GM12864 (cell line): ENCODE measurements at places on chromosomes 3 and 15.

GRCh38 chr15:86830304-86830703, 750.6 kb downstream of the AGBL1 start:
- DNase-seq = no peak

DNA sequence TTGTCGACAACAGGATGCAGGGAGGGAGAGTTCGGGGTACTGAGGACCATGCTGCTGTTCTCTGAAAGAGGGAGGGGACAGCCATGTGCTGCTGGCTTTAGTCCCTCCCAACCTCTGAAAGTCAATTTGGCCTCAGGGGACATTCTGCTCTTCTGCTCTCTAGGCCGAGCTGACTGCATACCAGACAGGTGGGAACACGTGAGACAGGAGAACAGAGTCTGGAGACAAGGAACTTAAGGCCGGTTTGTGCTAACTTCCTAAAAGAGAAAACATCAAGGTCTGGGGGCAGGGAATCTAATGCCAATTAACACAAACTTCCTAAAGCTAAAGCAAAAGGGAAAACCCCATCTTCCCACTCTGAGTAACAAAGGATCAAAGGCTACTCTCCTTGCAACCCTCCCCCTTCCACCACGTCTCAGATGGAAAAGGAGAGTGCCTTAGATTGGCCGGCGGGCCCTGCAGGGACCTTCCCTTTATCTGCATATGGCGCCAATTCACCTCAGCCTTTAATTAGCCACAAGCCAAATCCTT, 41.0 kb downstream of the SLCO2A1 start:
- no peak for DNase-seq

GRCh38 chr3:44468572-44469520, 8.6 kb downstream of the ZNF445 start:
- no peak for DNase-seq

DNA sequence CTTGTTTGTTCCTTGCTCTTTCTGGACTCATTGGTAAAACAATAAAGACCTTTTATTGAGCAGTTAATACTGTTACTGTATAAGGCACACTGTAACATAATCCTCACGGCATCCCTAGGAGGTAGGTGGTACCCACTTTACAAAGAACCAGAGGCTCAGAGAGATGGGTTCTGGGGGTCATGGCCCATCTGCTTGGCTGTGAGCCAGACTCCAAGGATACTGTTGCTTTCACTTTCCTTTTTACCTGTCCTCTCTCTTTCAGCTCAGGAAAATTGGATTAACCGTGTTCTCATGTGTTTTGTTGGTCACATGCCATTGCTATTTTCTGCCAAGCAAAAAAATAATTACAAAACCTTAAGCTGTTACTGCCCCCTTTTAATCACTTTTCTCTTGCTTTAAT, 34.8 kb upstream of the FILIP1L start:
- DNase-seq = no peak

GRCh38 chr3:152147748-152148147, 121.0 kb upstream of the MBNL1 start:
- DNase-seq = no peak

DNA sequence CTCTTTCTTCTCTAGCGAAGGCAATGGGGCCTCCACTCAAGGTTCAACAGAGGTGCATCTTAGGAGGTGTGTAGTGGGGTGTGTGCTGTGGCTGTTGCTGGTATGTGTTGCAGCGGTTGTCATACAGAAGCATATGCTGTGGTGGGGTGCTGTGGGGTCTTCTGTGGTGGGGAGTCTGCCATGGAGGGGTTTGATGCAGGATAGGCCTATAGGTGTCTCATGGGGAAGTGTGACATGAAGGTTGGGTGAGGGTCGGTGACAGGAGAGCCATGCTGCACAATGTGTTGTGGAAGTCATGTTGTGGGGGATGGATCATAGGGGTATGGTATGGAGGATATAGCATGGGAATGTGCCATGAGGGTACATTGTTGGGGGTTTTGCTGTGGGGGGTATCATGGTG, 20.3 kb downstream of the NMNAT3 start:
- no peak for DNase-seq

DNA sequence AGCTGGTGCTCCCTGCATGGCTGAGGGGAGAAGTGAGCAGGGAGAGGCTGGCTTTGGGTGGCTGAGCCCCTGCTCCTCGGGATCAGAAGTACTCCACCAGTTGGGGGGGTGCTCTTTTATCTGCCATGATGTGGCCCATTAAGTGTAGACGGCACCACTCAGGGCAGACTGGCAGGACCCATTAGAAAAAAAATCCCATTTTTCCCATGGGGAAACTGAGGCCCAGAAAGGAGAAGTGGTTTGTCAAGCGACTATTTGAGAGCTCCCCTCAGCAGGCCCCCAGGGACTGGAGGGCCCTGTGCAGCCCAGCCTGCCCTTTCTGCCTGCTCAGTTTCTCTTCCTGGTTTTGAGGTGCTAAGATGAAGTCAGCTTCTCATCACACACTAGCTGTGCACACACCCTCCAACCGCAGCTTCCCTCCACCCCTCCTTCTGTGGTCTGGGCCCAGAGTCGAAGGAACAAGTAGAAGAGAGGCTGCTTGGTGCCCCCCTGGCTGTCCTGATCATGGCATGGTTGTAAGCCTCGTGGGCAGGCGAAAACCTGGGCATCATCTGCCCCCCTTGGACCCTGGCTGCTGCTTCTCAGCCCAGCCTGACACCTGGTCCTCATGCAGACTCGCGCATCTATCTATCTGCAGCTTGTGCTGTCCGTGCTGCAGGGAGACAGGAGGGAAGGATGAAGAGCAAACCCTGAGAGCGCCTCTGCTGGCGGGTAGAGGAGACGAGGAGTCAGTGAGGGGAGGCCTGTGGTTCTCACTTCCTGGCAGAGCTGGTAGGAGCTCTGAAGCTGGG, 5.6 kb downstream of the CSK start:
- peak; percentile 96 for DNase-seq

GRCh38 chr15:44676676-44677075, 13.2 kb upstream of the SPG11 start:
- no peak for DNase-seq

GRCh38 chr3:26630669-26631389, 8.3 kb downstream of the LRRC3B start:
- no peak for DNase-seq

DNA sequence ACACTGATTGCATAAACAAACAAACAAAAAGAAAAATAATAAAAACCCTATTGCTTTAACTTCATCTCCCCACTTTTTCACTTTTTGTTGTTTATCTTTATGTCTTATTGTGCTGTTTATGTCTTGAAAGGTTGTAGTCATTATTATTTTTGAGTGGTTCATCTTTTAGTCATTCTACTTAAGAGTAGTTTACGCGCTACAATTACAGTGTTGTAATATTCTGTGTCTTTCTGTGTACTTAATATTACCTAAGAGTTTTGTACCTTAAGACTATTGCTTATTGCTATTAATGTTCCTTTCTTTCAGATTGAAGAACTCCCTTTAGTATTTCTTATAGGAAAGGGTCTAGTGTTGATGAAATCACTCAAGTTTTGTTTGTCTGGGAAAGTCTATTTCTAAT, 28.1 kb downstream of the TM4SF18 start:
- DNase-seq = no peak

DNA sequence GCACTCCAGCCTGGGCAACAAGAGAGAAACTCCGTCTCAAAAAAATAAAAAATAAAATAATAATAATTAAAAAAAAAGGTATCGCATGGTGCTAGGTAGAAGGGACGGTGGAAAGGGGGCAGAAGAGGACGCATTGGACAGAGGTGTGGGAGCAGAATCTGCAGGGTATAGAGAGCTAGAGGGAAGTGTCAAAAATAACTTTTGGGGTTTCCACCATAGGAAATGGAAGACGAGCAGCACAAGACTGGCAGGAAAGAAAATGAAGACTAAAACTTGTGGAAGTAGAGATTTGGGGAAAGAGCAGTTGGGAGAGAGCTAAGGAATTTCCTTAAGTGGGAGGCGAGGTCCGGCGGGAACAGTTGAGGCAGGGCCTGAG, 585 bp upstream of the MKRN2 start:
- no peak for DNase-seq

- no peak for DNase-seq
Observed at GRCh38 chr3:135851201-135852081, 114.1 kb upstream of the PPP2R3A start.

DNA sequence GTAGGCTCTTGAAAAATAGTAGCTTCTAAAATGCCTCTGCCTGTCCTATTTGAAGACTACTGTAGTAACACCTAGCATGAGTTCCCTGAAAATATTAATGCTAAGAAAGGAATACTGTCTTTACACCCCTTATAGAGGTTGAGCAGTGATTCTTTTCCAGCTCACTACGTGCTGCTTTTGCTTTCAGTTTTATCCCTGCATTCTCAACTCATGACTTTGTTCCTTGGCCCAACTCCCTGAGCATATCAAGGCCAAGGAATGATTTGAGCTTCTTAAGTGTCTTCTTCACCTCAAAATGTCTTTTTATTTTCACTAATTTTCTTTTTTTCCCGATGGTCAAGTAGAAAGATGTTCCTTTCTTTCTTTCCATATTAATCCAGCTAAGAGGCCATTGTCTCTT, 16.5 kb upstream of the P2RY13 start:
- no peak for DNase-seq

DNA sequence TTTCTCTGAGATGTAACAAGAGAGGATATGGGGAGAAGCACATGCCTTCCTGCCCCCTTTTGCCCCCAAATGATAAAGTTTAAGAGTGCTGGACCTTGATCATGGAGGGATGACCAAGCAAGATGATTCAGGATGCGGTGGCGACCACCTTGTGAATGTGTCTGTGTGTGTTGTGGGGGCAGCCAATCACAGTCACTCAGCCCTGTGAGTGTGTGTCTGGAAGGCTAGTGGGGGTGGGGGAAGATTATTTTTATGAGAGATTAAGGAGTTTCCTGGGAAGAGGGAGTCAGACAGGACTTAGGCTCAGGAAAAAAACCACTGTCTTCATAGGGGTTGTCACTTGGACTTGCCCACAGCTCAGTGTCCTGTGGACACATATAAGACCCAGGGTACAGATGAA, 57.8 kb upstream of the KY start:
- no peak for DNase-seq

DNA sequence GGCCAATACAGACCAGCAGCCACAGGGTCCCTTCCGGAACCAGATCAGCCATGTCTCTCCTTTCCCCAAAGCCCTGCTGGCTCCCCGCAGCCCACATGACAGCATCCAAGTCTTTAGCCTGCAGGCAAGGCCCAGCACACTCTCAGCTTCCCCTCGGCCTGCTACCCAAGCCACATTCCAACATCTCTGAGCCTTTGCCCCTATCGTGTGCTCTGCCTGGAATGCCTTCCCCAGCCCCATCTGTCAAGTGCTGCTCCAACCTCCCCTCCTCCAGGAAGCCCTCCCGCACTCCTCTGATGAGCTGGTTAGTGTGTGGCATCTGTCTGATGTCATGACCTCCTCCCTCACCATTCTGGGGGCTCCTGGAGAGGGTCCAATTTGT, 8.5 kb downstream of the PLXND1 start:
- no peak for DNase-seq

DNA sequence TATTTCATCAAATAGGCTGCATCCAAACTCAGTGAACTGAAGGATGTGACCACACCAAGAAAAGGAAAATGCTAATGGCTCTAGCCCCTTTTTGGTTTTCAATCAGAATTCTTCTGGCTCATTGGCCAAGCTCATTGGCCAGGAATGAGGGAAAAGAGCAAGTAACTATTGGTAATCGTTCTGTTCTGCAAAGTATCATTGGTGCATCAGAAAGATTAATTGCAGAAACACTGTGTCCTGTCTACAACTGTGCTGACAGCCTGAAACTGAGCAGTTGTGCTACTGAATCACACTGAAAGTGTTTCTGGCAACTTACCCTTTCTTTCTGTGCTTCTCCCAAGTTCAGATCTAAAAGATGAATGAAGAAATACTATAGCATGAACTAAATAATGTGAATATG, 116.4 kb upstream of the ROBO2 start:
- no peak for DNase-seq

- no peak for DNase-seq
Observed at GRCh38 chr3:71391361-71391760, 192.2 kb downstream of the FOXP1 start.

GRCh38 chr3:129068291-129068886, 7.8 kb downstream of the GP9 start:
- no peak for DNase-seq

DNA sequence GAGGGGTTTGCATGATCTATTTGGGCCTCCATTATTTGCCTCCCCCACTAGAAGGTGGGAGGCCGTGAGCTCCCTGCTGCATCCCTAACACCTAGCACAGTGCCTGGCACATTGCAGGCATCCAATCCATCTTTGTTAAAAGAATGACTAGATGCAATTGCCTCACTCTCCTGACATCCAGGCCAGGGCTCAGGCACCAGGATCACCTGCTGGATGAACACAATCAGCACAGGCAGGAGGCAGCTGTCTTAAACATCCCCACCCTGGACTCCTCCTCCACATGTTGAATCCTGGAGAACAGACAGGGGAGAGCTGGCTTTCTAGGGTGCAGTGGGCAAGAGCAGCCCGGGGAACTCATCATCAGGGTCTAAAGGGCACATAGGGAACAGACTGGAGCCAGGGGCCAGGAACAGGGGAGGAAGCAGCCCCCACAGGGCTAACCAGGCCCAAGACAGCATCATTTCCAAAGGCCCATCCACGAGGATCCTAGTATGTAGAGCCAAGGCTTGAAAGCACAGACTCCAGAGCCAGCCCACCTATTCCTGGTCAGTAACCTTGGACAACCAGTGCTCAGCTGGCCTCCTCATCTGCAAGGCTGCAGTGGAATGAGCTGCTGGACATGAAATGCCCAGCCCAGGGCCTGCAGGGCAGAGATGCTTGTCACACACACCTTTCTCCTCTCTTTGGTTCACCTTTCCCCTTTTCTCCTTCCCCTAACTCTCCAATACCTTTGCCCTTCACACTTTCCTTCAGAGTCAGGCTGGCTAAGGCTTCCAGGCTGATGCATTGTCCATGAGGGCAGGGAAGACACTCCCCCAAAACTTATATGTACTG, 254.4 kb upstream of the TLE3 start:
- DNase-seq = no peak

GRCh38 chr15:57892181-57892580, 173.3 kb downstream of the ALDH1A2 start:
- no peak for DNase-seq

GRCh38 chr3:137835096-137835495, 71.0 kb downstream of the SOX14 start:
- DNase-seq = no peak

- no peak for DNase-seq
Observed at GRCh38 chr3:65277798-65278197, 590.0 kb upstream of the ADAMTS9 start.

- no peak for DNase-seq
Observed at GRCh38 chr15:25178835-25179672, 224.3 kb downstream of the SNRPN start.

GRCh38 chr15:31062310-31062847, 39.1 kb downstream of the TRPM1 start:
- DNase-seq = no peak

- DNase-seq = no peak
Observed at GRCh38 chr15:77609558-77609957, 23.2 kb downstream of the LINGO1 start.

DNA sequence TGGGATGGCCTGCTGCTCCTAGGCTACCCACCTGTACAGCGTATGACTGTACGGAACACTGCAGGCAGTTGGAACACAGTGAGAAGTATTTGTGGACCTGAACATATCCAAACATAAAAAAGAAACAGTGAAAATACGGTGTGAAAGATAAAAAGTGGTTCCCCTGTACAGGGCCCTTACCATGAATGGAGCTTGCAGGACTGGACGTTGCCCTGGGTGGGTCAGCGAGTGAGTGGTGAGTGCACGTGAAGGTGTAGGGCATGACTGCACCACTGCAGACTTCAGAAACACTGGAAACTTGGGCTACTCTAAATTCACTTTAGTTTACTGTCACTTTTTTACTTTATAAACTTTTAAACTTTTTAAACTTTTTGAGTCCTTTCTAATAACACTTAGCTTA, 71.2 kb upstream of the SLC6A6 start:
- DNase-seq = no peak
